Coronary artery (tissue), 2 donors: ENCODE measurements at places on chromosomes 4 and X.

DNA sequence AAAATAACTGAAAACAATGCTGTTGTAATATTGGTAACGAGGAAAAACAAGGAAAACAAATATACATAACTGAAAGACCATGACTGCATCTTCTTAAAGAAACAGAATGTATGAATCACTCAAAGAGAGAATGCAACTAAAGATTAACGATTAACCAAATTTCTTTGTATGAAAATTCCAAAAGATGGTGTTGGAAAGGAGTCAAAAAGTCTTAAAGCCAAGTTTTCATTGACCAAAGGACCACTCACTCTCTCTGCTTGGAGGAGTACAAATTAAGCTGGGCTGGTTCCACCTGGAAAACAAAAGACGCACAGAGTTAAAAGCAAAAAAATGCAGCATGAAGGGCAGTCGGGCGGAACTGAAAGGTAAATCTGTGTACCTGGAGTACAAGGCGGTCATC is 1.8 kb downstream of the DCAF12L1 start:
- DNase-seq = no peak

DNA sequence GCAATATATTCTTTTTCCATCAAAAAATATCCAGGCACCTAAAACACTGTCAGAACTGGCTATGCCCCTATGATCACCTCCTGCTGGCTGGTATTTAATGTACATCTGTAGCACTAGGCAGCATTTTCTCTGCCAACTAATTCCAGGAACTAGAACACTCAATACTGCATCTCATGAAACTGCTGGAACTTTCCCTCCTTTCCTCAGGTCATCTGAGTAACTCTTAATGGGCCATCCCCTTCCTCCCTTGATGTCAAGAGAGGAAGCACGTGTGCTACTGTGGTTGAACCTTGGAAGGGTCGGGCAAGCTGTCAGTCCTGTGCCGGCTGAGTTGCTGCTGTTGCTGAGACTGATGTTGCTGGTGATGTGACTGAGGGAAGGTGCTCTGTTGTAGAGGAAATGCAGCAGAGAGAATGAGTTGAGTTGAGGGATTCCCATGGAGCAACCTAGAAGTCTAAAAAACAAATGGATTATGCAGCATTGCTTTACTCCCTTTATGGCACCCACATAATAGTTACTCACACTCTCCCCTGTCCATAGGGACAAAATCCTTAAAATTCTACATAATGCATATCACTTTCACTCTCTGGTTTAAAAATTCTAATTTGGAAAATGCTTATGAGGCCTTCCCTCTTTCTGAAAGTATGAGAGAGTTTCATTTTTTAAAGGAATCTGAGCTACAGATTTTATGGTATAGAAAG is 39.5 kb downstream of the TMEM165 start:
- no peak for DNase-seq

- DNase-seq = no peak
Observed at GRCh38 chr4:147530723-147531122, 49.8 kb downstream of the EDNRA start.

GRCh38 chr4:133910165-133910564 is 291.4 kb downstream of the PABPC4L start:
- DNase-seq = no peak

DNA sequence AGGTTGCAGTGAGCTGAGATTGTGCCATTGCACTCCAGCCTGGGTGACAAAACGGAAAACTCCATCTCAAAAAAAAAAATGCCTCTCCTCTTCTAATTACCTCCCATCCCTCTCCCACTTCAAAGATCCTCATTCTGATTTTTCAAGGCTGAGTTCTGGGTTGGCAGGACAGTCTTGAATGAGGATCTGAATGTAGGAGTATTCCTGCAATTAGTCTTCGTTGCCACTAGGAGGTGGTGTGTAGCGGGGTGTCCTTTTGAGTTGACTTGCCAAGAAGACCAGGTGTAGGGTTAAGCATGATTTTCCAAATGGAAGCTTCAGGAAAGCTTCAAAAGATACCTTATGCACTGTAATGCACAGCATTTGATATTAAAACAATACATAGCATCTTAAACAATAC is 169.9 kb downstream of the ASMT start:
- DNase-seq = no peak

GRCh38 chr4:65310586-65310985 is 359.7 kb downstream of the EPHA5 start:
- no peak for DNase-seq

DNA sequence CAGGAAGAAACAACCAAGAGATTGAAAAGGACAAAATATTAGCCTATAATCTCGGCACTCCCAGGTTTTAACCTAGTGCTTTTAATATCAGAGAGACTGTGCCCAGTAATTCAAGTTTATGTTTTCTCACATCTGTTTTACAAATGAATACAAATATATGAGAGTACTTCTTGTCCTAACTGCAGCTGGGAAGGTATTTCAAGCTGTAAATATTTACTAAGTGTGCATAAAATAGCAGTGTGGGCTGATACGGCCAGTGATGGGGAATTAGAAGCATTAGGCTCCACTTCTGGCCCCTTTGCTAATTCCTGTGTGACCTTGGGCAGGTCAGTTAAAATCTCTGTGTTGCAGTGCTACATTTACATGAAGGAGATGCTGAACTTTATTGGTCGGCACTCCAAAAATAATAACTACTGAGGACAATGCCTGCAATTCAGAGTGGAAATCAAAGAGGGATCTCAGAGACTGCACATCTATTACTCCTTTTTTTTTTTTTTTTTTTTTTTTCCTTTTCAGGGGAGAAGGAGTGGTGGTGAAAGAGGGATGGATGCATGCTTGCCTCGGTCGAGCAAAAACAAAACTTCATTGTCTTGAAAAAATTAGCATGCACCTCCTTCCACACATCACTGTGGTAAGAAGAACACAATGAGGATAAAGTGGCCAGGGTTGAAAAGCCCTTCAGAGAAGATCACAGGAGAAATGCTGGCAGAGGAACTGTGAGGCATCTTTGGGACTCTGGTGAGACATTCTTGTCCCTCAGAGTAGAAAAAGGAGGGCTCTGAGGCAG is 44.6 kb upstream of the LNX1 start:
- no peak for DNase-seq

DNA sequence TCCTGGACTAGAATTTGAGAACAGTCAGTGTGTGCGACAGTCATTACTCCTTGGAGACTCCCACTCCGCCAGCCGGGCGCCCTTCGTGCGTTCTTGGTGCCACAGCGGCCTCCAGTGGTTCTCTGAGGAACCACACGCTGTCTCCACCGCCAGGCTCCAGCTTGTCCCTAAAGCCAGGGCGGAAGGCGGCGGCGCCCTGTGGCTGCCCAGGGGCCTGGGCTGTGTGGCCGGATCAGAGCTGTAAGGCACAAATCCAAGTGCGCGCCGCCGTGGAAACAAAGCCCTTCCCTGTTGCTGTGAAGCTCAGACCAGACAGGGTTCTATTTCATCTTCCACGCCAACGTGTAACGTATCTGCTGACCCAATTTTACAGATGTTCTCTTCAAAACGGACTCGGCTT is 34.2 kb downstream of the IDS start:
- DNase-seq = peak; percentile 84

DNA sequence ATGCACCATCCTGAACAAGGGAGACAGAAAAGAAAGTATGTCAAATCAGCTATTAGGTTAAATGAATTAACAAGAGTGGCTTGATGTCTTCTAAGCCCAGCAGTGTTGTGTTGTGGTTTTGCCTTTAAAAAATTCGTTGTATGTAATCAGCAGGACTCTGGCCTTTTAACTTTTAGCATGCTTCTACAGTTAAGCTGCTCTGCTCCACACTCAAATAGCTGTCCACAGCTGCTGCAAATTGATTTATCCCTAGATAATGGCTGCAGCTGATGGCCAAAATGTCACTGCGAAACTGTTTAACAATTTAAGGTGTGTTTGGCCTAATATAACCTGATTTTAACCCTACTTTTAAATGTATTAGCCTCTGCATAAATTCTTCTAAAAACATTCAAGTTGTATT is 85.8 kb downstream of the CXXC4 start:
- DNase-seq = no peak

- no peak for DNase-seq
Observed at GRCh38 chr4:78426972-78427371, 124.6 kb upstream of the ANXA3 start.

DNA sequence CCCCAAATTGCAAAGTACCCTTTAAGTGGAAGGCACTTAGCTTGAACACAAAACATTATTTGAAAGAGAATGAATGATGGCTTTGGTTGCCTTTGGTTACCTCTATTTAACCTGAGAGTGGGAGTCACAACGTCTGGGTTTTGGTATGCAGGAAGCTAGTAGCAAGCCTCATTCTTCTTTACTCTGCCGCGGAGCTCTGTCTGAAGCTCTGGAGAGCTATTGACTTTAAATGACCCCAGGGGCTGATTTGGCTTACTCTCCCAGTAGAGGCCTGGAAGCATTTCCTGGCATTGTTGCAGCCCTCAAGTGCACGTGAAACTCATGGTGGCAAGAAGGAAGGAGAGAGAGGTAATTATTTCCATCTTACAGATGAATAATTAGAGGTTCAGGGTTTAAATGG is 81.8 kb upstream of the MAGEA4 start:
- no peak for DNase-seq

- DNase-seq = no peak
Observed at GRCh38 chrX:52852110-52852860, 15.6 kb downstream of the XAGE3 start.

DNA sequence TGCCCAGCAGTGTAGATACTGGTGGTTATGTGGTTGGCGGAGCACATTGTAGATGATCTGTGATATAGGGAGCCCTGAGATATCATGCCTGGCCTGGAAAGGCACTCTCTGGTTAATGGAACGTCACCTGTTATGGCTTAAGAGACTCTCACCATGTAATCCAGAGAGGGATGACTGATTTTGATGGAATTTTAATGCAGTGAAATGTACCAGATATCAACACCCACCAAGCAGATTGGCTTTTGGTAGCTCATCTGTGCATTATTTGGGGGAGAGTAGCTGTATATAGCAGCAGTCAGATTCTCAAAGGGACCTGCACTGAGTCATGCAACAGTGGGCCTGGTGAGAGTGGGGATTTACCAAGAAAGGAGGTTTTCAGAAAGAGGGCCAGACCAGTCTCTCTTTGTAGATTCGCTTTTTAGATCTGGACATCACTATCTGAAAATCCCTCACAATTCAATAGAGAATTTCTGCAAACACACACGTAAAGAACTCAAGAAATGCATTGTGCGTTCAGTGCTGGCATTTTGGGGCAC is 17.3 kb downstream of the TSC22D3 start:
- no peak for DNase-seq

GRCh38 chr4:155735496-155735895 is 23.3 kb upstream of the GUCY1B1 start:
- DNase-seq = no peak

GRCh38 chrX:71292669-71293365 is 8.7 kb upstream of the ITGB1BP2 start:
- no peak for DNase-seq

DNA sequence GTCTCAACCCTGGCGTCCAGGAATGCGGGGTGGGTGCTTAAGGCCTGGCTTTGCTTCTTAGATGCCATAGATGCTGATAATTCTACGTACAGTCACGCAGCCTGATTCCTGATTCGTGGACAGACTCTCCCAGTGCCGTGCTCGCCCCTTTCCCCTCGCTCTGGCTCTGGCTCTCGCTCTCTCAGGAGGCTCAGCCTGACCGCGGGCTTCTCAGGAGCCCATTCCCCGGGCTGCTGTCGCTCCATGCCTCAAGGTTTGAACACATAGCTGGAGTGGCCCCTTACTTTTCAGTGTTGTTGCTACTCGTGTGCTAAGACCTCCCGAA is 59.2 kb upstream of the ZC4H2 start:
- peak; percentile 74 for DNase-seq

GRCh38 chrX:292900-293897 is 12.0 kb downstream of the PLCXD1 start:
- no peak for DNase-seq

DNA sequence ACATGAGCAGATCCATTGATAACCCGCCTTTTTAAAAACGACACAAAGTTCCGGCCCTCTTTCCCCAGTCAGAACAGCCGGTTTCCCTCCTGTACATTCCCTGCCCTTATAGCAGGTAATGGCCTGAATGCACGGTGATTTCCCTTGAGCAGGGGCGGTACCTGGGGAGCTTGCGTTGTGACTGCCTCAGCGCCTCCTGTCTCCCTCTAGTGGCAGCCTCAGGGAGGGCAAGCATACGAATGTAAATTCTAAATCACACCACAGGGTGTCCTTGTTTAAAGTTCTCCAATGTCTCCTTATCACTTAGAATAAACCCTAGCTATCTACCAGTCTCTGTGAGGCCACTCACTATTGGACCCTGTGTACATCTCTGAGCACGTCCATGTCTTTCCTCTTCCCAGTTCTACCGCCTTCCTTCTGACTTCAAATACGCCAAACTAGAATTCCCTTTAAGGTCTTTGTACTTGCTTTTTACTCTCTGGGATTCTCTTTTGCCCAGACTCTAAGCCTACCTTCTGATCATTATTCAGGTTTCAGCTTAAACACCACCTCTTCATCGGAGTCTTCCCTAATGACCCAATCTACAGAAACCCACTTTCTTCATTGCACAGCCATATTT is 18.4 kb upstream of the LDB2 start:
- DNase-seq = no peak

DNA sequence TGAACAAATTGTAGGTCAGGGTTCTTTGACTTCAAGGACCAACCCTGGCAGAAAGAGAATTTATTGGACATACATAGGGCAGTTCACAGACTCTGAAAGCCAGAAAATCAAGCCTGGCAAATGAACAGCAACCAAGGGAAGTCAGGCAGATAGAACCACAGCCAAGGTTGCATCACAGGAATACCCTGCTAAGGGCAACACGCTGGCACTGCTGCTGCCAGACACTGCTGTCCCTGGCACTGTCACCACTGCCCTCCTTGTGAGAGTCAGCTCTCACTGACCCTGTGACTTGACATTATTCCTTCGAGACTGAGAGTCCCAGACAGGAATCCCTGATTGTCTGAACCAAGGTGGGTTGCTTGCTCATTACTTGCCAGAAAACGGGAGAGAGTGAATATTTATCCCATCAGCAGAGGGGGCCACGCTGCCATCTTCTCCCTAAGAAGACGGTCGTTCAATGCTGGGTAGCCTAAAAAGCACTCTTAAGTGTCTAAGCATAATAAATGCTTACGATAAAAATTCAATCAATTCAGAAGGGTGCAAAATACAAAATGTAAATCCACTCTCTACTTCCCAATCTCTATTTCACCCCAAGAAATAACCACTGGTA is 23.2 kb upstream of the PTTG2 start:
- peak; percentile 76 for DNase-seq

DNA sequence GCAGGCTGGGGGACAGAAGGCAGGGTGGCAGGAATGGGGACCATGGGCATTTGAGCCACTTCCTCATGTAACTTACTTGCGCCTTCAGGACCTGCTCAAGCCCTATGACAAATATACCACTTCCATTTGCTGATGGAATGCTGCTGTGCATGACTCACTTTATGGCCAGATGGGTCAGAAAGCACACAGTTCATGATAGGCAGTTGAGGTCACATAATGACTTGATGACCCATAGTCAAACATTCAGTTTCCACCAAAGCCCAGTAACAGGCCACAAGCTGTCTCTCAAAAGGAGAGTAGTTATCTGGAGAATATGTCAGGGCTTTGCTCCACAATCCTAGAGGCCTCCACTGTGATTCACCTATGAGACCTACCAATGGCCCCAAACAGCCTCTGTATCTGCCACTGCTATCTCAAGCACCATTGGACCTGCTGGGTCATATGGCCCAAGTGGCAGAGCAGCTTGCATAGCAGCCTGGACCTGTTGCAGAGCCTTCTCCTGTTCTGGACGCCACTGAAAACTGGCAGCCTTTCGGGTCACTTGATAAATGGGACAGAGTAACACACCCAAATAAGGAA is 5.3 kb upstream of the PAPSS1 start:
- no peak for DNase-seq

- DNase-seq = no peak
Observed at GRCh38 chr4:89929425-89930159, 34.9 kb downstream of the MMRN1 start.

- DNase-seq = no peak
Observed at GRCh38 chr4:7073526-7074390, 5.9 kb upstream of the GRPEL1 start.
